ENCODE measurements at places on chromosomes 4 and X.

DNA sequence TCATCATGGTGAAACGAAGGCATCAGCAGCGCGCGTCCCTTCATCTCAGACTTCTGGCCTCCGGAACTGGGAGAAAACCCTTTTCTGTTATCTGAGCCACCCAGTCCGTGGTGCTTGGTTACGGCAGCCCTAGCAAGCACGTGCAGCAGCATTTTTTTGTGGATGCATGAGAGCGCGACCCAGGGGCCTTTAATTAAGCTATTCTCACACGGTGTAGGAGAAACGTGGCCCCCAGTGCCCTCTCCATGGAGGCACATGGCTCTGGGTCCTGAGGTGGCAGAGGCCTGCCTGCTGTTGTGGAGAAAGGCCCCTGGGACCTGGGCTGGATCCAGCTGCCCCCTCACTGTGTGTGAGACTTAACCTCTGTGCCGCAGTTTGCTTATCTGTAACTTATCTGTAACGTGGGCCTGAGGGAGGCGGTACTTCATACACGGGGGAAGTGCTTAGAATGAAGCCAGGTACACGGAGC, 9.5 kb downstream of the CLCN4 start:
- DNase-seq: no peak

GRCh38 chr4:111633663-111634266, 511.5 kb upstream of the FAM241A start:
- no peak for DNase-seq

- no peak for DNase-seq
Measured at GRCh38 chr4:165784672-165785071, 88.4 kb upstream of the TLL1 start.

- no peak for DNase-seq
Measured at GRCh38 chr4:70741867-70742658, 20.3 kb downstream of the RUFY3 start.

DNA sequence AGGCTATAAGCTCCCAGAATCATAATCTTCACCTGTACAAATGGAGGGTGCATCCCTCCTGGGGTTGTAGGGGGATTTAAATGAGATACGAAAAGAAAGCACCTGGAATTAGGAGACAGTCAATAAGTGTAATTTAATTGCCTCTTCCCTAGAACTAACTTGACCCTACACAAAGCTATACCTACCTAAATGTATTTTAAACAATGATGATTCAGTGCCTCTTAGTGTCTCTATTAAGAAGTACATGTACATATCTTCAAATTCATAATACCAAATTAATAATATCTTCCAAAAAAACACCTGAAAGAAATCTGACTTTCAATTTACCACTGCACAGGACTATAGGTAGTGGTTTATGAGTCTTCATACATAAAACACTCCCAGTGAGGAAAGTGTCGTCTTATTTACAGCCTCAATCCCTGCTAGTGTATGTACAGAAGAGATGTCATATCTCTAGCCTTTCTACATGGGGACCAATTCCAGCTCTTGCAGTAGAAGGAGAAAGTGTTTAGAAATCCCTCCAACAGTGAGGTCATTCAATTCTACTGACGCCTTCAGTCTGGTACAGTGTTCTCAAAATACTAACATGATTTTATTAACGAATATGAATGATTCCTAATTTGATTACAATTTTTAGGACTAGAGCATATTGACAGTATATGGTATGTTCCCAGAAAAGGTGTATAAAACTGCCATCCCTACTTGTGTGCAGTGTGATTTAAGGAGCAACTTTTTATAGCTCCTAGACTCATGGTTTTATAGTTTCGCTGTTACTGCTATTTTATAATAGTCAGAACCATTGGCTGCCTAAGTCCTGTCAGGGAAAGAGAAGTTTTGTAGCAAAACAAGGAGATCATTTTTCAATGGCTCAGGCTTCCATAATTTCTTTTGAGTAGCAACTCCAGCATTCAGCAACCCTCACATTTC, 282.7 kb downstream of the UNC5C start:
- no peak for DNase-seq

DNA sequence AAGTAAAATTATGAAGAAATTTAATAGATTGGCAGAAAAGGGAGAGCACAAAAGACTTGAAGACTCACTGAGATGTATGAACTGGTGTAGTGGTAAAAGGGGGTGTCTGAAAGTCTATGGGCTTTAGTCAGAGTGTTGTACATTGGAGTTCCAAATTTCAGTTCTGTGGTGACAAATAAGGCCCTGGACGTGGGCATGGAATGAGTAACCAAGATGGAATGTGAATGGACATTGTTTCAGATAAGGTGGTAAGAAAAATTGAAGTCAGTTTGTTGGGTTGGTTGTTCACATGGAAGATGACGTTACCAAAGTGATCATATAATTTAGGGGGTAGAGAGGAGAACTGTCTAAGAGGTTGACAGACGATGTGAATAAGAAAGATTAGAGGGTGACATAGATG, 13.9 kb downstream of the CYSLTR1 start:
- no peak for DNase-seq

- DNase-seq: peak; percentile 96
Measured at GRCh38 chr4:86593688-86594558, at the start of gene PTPN13. Gene PTPN13, plus strand, starts transcription at chr4:86594315. Its CDS starts 40,942 bp downstream, at chr4:86635257.

DNA sequence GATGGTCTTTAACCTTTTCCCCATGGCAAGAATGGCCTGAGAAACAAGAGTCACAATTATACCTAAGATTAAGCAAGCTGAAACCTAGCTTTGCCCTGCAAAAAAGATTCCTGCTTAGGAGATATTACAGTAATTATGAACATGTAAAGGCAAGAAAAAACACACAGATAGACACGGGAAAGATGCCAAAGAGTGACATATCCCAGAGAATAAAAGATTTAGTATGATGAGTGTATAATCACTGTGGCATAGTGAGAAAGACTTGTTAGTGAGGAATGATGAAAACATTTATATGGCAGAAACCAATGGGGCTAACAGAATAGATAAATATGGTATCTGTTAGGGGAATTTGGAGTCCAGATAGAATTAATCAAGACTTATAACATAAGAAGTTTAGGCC, 29.6 kb upstream of the TASL start:
- DNase-seq: no peak

DNA sequence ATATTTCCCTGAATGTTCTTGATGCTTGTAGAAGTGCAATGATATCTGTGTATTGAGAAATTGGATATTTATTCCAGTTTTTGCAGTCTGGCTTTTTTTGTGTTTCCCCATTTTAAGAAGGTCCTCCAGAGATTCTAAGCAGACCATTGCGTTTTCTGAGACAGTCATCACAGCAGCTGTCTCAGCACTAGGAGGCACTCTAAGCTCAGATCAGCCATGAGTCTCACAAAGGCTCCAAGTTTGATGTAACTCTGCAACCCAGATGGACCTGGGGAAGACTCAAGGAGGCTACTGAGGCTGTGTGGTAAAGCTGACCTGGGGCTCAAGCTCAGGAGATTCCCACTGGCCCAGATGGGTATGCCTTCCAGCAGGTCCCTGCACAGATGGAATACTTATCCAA, 89.3 kb upstream of the CYLC1 start:
- no peak for DNase-seq

- no peak for DNase-seq
Measured at GRCh38 chrX:55919367-55920221, 202.0 kb downstream of the RRAGB start.
